Hematopoietic multipotent progenitor cell treated with erythropoietin and hydrocortisone succinate and interleukin-3 and kit ligand, for 8 days (in vitro differentiated cells): ENCODE measurements at places on chromosomes 7 and 10.

GRCh38 chr7:28922624-28923331 is 35.4 kb downstream of the TRIL start:
- peak; percentile 87 for DNase-seq

DNA sequence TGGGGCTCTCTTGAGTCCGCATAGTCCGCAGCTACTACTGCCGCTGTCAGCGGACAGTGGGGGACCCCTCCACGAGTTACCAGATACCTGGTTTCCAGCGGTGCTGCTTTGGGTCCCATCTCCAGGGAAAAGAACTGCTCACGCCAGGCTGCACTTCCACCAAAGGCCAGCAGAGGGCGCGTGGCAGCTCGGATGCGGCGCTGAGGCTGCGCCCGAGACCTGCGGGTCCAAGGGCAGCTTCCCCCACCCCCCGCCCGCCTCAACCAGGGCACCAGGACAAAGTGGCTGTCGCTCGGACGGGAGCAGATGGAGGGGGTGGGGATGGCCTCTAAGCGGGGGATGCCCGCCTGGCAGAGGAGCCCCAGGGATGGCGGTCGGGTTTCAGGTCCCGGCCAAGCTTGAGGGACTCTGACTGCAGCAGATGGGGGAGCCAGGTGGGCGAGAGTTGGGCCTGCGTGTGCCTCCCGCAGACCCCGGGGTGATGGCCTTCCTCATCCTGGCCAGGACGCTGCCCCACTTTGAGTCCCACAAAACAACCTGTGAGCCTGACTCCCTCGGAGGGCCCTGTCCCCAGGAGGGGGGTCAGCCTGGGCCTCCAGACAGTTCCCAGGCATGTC is 23.8 kb upstream of the ZNF735 start:
- no peak for DNase-seq

DNA sequence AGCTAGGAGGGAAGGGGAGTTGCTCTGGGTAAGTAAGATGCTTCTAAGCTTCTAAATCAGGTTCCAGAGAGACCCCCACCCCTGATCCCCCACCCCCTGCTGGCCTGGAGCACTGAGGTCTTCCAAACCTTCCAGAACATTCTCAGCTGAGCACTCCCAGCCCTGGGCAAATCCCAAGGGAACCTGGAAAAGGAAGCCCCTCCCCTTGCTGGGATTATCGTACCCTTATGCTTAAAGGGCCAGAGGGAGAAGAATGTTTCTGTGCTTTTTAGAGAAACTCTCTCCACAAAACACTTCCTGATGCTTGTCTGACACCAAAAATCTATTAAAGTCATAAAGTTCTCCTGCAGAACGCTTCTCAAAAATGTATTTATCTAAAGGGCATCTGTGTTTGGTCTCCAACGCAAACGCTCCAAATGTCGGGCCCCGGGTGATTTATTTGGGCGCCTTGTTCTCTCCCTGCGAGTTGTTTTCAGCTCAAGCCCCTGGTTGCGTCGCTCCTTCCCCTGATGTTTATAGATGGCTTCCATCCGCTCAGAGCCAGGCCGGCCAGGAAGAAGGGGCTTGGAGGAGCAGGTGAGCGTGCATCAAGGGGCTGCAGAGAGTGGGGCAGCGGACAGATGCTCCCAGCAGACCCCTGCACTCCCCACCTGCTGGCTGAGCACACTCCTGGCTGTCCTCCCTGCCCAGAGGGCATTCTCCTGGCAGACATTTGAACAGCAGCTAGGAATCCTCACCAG is 8.2 kb upstream of the RET start:
- no peak for DNase-seq

DNA sequence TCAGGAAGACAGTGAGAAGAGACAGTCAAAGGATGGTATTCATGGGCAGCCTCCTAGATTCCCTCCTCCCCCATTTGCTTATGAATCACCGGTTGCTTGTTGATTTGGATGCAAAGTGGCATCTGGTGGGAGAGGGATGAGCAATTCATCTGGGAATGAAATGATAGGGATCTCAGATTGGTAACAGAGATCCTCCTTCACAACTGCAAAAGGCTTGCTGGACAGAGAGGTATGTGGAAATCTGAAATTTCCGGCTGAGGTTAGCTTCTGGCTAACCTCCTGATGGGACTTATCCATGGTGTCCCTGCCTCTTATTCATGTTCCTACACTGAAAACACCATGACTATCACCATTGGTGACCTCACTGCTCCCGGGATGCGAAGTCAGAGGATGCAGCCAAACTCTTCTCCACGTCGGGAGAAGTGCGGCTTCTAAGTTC is 48.4 kb upstream of the PODXL start:
- DNase-seq: no peak

DNA sequence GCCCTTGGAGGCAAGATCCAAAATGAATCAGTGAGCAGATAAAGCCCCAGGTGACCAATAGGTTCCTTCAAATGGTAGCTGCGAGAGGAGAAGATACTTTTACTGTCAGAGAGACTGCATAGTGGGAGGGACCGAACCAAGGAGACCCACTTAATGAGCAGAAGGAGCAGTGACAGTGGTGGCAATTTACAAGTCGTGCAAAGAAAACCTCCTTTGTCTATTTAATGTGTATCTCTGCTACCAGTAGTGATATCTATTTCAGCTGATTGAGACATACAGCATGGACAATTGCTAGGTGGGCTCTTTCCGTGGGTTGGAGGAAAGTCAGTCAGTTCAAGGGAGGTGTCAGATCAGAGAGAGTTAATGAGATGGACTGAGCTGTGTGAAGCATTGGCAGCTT is 480.4 kb downstream of the GATA3 start:
- no peak for DNase-seq

DNA sequence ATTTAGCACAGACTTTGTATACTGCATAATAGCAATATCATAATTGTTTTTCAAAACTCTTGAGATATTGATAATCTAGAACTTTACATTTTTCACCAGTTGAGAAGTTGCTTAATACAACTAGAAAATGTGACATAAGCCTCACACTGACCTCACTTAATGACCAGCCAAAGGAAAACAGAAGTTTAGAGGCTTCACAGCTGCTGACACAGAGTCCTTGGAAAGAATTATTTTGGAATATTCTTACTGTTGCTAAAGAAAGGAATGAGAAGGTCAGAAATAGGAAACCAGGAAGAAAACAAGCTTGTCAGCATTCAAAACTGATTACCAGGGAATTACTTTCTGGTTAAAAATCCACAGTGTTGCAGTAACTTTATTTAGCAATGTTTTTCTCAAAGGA is 35.5 kb upstream of the WASL start:
- DNase-seq: no peak

GRCh38 chr7:68492359-68492690 is 1106.0 kb upstream of the AUTS2 start:
- no peak for DNase-seq

- DNase-seq: no peak
Observed at GRCh38 chr10:104613406-104613805, 27.7 kb upstream of the SORCS3 start.

GRCh38 chr10:58157076-58157766 is 110.5 kb downstream of the IPMK start:
- peak; percentile 50 for DNase-seq

DNA sequence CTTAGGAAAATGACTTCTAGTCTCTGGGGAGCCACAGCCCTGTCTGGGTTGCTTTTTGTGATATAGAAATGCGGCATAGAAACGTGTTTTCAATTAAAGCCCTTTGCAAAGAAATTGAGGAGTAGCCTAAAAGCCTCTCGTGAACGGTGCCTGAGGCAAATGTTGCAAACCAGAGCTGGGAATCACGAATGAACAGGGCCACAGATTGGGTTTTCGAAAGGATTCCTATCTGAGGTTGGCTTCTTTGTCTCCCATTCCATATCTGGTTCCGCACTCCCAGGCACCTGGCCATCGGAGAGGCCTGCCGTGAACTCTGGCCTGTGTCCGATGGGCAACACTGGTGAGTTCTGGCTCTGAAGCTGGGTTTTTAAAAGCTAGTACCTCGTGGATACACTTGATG is 221.6 kb downstream of the TCF7L2 start:
- no peak for DNase-seq

DNA sequence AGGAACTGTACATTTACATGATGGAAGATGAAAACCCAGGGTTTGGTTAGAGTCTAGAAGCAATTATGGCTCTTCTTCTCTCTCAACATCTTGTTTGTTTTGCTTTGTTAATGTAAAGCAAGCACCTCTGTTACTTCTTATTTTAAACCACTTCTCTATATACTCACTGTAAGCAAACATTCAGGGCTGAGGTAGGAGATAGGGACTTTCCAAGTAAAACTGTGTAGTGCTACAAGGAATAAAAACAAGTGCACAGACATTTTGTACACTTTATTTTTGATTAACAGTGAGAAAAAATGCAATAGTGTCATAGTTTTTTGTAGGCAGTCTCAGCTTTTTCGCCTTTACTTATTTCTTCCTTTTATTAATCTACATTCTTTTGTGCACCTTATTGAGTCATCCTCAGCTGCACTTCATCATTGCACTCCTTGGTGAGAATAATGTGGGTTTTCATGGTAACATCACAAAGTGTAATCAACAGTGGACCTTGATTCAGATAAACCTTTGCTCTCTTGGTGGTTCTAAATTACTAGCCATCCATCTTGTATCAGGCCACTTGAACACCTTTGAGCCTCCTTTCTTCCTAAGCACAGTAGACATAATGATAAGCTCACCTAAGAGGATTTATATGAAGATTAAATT is 52.9 kb downstream of the ELMO1 start:
- no peak for DNase-seq

DNA sequence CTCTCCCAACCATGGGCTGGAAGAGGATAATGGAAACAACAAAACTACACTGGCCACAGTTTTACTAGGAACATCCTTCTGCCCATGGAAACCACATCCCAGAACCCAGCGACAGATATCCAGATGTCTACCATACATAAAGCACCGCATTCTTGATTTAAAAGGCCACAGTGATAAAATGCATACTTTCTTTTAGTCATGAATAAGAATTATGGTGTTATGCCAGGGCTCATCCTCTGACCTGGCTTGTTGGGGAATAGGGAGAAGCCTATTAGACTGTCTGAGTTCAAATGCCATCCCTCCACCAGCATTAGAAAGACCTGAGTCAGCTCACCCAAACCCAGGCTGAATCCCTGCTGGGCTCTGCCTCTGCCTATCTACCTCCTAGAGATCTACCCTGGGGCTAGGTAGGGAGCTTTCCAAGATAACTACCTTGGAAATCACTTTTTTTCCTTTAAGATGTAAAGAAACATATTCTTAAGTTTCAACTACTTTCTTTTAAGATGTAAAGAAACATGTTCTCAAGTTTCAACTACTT is 5.2 kb downstream of the ABCA13 start:
- no peak for DNase-seq

DNA sequence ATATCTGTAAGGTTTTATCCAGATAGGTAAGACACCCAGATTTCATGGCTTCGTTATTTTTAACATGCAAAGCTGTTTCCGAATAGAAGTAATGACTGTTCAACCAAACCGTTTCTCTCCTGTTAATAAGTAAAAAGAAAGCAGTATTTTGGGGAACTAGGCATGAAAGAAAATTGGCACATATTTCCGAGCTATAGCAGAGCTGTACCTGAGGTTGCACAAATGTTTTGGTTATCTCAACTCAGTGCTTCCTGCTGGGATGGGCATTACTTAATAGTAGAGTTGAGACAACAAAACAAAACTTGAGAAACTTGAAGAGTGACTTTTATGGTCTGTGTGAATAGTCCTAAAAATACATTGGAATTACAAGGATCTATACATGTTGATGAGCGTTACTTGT is 564.3 kb upstream of the SORCS1 start:
- DNase-seq: no peak

GRCh38 chr7:31794851-31795344 is 107.9 kb downstream of the PPP1R17 start:
- no peak for DNase-seq

DNA sequence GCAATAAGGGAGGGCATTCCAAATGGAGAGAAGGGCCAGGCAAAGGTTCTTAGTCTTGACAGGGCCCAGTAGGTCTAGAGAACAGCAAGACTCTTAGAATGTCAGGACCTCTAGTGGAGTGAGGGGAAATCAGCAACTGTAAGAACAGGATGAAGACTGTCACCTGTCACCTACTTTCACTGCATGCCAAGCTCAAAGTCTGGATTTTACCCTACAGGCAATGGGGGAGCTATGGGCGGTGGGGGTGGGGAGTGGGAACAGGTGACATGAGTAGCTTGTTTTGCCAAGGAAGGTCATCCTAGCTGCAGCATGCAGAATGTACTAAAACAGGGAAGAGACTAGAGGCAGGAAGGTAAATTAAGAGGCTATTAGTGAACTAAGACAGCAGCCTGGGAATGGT is 18.3 kb downstream of the GOT1 start:
- DNase-seq: no peak

DNA sequence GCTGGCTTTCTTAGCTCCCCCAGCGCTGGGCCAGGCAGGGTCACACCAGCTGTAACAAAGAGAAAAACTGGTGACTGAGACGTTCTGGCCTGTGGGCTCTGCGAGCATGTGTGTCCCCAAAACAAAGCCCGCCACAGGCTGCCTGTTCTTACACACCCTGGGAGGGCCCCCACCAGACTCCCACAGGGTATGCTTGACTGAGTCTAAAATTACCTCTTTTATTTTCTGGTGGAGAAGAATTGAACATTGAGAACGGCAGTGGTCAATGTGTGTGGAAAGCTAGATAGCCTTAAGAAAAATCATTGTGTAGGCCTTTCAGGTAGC is 808 bp downstream of the C10orf71 start:
- no peak for DNase-seq

DNA sequence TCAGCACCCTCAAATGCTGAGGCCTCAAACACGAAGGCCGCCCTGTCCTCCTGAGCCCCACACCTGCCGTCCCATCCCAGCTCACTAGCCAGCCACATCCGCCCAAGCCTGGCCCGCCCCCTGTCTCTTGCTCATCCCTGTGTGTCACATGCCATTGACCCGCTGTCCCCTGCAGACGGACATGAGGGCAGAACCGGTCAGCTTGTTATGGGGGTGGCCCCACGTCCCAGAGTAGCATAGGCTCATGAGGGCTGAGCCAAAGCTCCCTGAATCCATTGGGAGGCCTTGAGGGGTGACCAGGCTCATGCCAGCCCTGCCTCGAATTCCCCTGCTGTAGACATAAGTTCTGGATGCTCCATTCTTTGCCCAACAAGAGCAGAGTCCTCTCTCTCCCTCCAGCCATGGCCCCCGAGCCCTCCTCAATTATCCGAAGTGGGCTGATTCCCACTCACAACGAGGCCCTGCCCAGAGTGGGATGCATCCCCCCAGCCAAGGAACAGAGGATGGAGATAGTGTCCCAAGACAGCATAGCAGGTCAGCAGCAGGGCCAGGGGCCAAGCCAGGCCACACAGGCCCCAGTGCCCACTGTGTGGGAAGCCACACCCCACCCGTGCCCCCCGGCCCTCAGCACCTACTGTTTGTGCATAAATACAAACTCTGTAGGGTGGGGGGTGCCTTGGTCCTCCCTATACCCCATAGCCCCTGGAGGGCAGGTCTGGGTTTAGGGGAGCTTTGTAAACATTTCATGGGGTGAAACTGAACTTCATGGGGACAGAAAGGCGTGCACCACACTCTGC is 42.1 kb downstream of the EBF3 start:
- DNase-seq: no peak

GRCh38 chr7:3730276-3730675 is 429.2 kb downstream of the SDK1 start:
- DNase-seq: no peak

GRCh38 chr10:49617121-49618020 is 3.5 kb downstream of the CHAT start:
- no peak for DNase-seq

GRCh38 chr7:42946627-42946950 is 14.4 kb downstream of the MRPL32 start:
- DNase-seq: no peak
